NCI-H345 (cell line): ENCODE measurements at places on chromosomes 13 and 19.
A peak's percentile ranks its signal among the peaks of the same experiment; 100 is the strongest.

GRCh38 chr19:20078581-20079031 is 806 bp downstream of the ZNF90 start:
- no peak for DNase-seq

GRCh38 chr19:19345232-19345631 is 24.6 kb downstream of the MAU2 start:
- DNase-seq, result no peak

- DNase-seq, result peak; percentile 94
Observed at GRCh38 chr19:13151605-13152355, 1.6 kb downstream of the IER2 start.

DNA sequence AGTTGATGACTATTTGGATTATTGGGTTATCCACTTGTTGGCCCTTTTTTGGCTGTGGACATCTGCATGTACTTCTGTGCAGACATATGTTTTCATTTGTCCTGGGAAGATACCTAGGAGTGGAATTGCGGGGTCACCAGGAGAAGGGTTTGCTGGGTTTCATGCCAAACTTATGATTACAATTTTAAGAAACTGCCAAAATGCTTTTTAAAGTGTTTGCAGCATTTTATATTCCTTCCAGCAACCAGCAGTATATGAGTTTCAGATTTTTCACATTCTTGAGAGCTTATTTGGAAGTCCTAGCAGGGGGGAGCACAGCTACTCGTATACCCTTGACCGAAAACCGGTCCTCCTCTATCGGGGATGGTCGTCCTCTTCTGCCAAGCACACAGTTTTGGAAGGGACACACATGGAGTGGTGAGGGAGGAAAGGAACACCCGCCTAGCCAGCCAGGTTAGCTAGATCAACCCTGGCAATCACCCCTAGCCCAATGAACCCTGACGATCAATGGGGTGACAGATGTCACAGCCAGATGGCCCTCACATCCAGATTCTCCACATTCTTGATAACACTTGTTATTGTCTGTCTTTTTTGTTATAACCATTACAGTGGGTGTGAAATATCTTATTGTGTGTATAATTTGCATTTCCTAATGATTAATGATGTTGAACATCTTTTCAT is 26.7 kb upstream of the RNF113B start:
- DNase-seq, result no peak

- DNase-seq, result no peak
Observed at GRCh38 chr13:23510544-23510916, 59.7 kb upstream of the TNFRSF19 start.
